ENCODE measurements at places on chromosomes 16 and 17.

- no peak for ATAC-seq
- no peak overlapping the region for H3K27ac ChIP-seq
- no peaks in the 10 kb centered on the region for H3K36me3 ChIP-seq
- no peak overlapping the region for H3K4me3 ChIP-seq
Measured at GRCh38 chr16:75534560-75535205, 1.2 kb downstream of the CHST5 start.

- no peak for ATAC-seq
- H3K27ac ChIP-seq: no peak overlapping the region
- H3K36me3 ChIP-seq: peaks cover 10% of the 10 kb centered on the region
- peak overlapping the region; percentile 79 for H3K4me3 ChIP-seq
Measured at GRCh38 chr17:82696916-82697807, 1.3 kb downstream of the RAB40B start.

GRCh38 chr16:78549366-78549765, 449.9 kb downstream of the WWOX start:
- H3K27ac ChIP-seq: no peak overlapping the region
- no peaks in the 10 kb centered on the region for H3K27me3 ChIP-seq
- no peak for ATAC-seq

DNA sequence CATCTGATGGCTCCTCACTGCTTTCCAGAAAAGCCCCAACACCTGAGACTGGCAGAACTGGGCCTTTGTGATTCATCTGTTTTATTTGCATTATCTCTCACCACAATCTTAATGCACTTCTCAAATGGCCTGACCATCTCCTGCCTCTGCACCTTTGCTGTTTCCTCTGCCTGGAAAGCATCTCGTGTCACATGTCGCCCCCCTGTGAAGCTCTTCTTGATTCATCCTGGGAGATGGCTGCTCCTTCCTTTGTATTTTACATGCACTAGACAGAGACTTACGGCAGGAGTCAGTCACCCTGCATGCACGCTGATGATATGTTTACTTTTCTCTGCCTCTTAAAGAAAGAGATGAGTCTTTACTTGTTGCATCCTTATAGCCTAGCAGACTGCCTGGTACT, 30.0 kb downstream of the HNF1B start:
- no peak overlapping the region for H3K27ac ChIP-seq
- peaks cover 9% of the 10 kb centered on the region for H3K36me3 ChIP-seq
- peaks cover 46% of the 10 kb centered on the region for H3K27me3 ChIP-seq
- ATAC-seq: no peak
- no peak overlapping the region for H3K4me3 ChIP-seq

GRCh38 chr16:66265556-66266141, 100.8 kb upstream of the CDH5 start:
- no peak for ATAC-seq
- no peaks in the 10 kb centered on the region for H3K36me3 ChIP-seq
- H3K4me1 ChIP-seq: peaks cover 5% of the 10 kb centered on the region
- no peak overlapping the region for H3K4me3 ChIP-seq
- peaks cover 65% of the 10 kb centered on the region for H3K27me3 ChIP-seq

- peaks cover 10% of the 10 kb centered on the region for H3K36me3 ChIP-seq
- no peaks in the 10 kb centered on the region for H3K27me3 ChIP-seq
- ATAC-seq: no peak
- H3K4me1 ChIP-seq: peaks cover 68% of the 10 kb centered on the region
- H3K4me3 ChIP-seq: no peak overlapping the region
- H3K27ac ChIP-seq: no peak overlapping the region
Measured at GRCh38 chr17:17963066-17963465, 9.1 kb downstream of the TOM1L2 start.

- H3K4me1 ChIP-seq: peaks cover 29% of the 10 kb centered on the region
- no peaks in the 10 kb centered on the region for H3K27me3 ChIP-seq
- no peak for ATAC-seq
- no peak overlapping the region for H3K27ac ChIP-seq
- peaks cover 6% of the 10 kb centered on the region for H3K36me3 ChIP-seq
Measured at GRCh38 chr16:85645021-85645589, 32.0 kb downstream of the GSE1 start.

- peak overlapping the region; percentile 75 for H3K4me3 ChIP-seq
- H3K27me3 ChIP-seq: no peaks in the 10 kb centered on the region
- peaks cover 4% of the 10 kb centered on the region for H3K36me3 ChIP-seq
- H3K4me1 ChIP-seq: peaks cover 10% of the 10 kb centered on the region
- peak; percentile 60 for ATAC-seq
Measured at GRCh38 chr17:69093279-69093789, 32.6 kb upstream of the ABCA9 start.

GRCh38 chr17:67700037-67700724, 17.6 kb upstream of the NOL11 start:
- H3K36me3 ChIP-seq: no peaks in the 10 kb centered on the region
- no peaks in the 10 kb centered on the region for H3K27me3 ChIP-seq
- ATAC-seq: no peak
- H3K4me3 ChIP-seq: no peak overlapping the region
- H3K27ac ChIP-seq: no peak overlapping the region
- H3K4me1 ChIP-seq: no peaks in the 10 kb centered on the region

DNA sequence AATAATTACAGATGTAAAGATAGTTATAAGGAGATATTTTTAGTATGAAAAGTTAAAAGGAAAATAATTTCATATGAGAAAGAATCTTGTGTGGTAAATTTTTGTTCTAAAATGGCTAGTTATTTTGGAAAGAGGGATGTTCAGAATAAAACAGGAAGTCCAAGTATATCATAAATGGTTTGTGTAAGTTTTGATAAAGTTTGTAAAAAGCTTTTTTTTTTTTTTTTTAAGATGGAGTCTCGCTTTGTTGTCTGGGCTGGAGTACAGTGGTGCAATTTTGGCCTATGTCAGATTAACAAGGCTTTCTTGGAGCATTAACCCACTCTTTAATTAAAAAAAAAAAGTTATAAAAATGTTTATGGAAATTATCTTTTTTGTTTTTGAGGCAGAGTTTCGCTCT, 8.2 kb upstream of the CDK10 start:
- H3K4me3 ChIP-seq: no peak overlapping the region
- no peaks in the 10 kb centered on the region for H3K27me3 ChIP-seq
- no peak for ATAC-seq
- no peak overlapping the region for H3K27ac ChIP-seq
- H3K4me1 ChIP-seq: no peaks in the 10 kb centered on the region

- H3K4me1 ChIP-seq: no peaks in the 10 kb centered on the region
- H3K27me3 ChIP-seq: no peaks in the 10 kb centered on the region
- no peaks in the 10 kb centered on the region for H3K36me3 ChIP-seq
- no peak overlapping the region for H3K27ac ChIP-seq
- no peak for ATAC-seq
Measured at GRCh38 chr16:19329932-19330331, 44.4 kb downstream of the CLEC19A start.

- H3K4me1 ChIP-seq: peaks cover 77% of the 10 kb centered on the region
- no peaks in the 10 kb centered on the region for H3K36me3 ChIP-seq
- H3K27me3 ChIP-seq: no peaks in the 10 kb centered on the region
- peak overlapping the region; percentile 44 for H3K27ac ChIP-seq
- H3K4me3 ChIP-seq: no peak overlapping the region
Measured at GRCh38 chr16:85564277-85565051, 48.7 kb upstream of the GSE1 start.

DNA sequence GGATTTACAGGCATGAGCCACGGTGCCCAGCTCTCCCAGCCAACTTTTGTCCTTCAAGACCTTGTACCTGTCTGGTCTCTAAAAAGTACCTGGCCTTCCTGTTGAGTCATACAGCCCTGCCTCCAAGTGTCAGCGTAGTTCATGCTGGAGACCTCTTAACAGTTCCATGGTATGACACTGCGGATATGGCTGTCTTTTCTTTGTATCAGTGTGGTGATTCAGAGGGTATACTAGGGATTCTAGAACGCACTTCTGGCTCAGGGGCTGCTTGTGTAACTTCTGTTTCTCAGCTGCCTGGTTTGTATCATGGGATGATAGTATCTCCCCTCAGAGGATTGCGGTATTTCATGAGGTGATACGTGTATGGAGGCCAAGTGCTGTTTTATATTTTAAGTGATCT, 2.0 kb upstream of the TMEM11 start:
- peaks cover 36% of the 10 kb centered on the region for H3K4me1 ChIP-seq
- no peaks in the 10 kb centered on the region for H3K27me3 ChIP-seq
- ATAC-seq: no peak
- H3K4me3 ChIP-seq: peak overlapping the region; percentile 84
- H3K27ac ChIP-seq: peak overlapping the region; percentile 91
- no peaks in the 10 kb centered on the region for H3K36me3 ChIP-seq

GRCh38 chr17:31433091-31433790, 41.8 kb downstream of the RAB11FIP4 start:
- no peak overlapping the region for H3K4me3 ChIP-seq
- peak; percentile 41 for ATAC-seq
- H3K4me1 ChIP-seq: peaks cover 14% of the 10 kb centered on the region
- peaks cover 5% of the 10 kb centered on the region for H3K36me3 ChIP-seq
- peaks cover 52% of the 10 kb centered on the region for H3K27me3 ChIP-seq

GRCh38 chr17:51261024-51261963, 948 bp downstream of the UTP18 start:
- peaks cover 57% of the 10 kb centered on the region for H3K4me1 ChIP-seq
- H3K27ac ChIP-seq: peak overlapping the region; percentile 98
- H3K36me3 ChIP-seq: peaks cover 18% of the 10 kb centered on the region
- H3K4me3 ChIP-seq: peak overlapping the region; percentile 78

- H3K4me1 ChIP-seq: no peaks in the 10 kb centered on the region
- H3K27me3 ChIP-seq: peaks cover 65% of the 10 kb centered on the region
- no peak for ATAC-seq
- H3K36me3 ChIP-seq: no peaks in the 10 kb centered on the region
- H3K27ac ChIP-seq: no peak overlapping the region
Measured at GRCh38 chr17:8698162-8698971, 46.3 kb downstream of the CCDC42 start.

GRCh38 chr16:23803591-23804123, 32.1 kb upstream of the PRKCB start:
- peak overlapping the region; percentile 69 for H3K4me3 ChIP-seq
- ATAC-seq: peak; percentile 87
- peak overlapping the region; percentile 80 for H3K27ac ChIP-seq
- no peaks in the 10 kb centered on the region for H3K27me3 ChIP-seq

- no peaks in the 10 kb centered on the region for H3K4me1 ChIP-seq
- H3K4me3 ChIP-seq: no peak overlapping the region
- no peak overlapping the region for H3K27ac ChIP-seq
- H3K27me3 ChIP-seq: no peaks in the 10 kb centered on the region
Measured at GRCh38 chr17:35666967-35667532, 64.4 kb upstream of the RASL10B start.

GRCh38 chr16:14350626-14351025, 279.4 kb downstream of the PARN start:
- no peaks in the 10 kb centered on the region for H3K27me3 ChIP-seq
- no peak overlapping the region for H3K4me3 ChIP-seq
- H3K4me1 ChIP-seq: peaks cover 17% of the 10 kb centered on the region
- ATAC-seq: no peak

DNA sequence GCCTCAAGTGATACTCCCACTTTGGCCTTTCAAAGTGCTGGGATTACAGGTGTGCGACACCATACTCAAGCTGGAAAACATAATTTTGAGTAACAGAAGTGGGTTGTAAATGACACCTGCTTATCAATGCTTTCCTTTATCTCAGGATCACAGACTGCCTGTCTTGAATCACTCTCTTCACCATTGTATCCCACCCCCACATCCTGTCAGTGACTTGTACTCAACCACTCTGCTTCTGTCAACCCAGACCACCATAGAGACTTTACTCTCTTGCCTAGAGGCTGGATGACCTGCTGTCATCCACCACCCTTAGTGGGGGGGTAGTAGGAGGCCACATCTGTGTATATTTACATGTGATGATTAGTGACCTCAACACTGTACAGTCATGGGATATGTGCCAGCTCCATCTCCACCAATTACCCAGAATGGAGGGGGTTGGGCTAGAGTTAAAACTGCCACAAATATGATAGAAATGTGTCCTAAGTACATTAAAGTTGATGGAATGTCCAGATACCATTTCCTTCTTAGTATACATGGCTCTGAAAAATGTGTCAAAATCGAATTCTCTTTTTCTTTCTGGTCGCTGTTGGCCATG, 338.7 kb downstream of the GRIN2A start:
- H3K27ac ChIP-seq: no peak overlapping the region
- no peaks in the 10 kb centered on the region for H3K4me1 ChIP-seq
- H3K4me3 ChIP-seq: no peak overlapping the region
- H3K27me3 ChIP-seq: peaks cover 6% of the 10 kb centered on the region

DNA sequence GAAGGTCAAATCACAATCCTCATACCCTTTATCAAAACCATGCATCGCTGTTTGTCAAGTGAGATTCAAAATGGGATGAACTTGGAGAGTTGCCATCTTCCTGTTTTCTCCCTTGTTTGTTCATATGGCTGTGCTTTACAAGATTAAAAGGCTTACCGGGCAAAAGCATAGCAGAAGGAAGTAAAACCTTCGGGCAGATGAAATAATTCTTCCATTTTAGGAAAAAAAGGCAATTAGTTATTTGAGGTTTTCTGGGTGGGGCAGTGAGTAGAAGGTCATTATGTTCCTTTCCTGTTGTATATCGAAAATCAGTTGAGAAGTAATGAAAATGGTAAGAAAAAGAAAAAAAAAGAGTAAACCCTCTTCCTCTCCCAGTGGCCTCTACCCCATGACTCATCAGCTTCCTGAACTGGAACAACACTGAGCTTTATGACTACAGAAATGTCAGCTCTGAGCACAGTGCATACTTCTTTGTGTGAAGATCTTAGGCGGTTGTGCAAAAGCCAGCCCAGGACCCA, 369.2 kb downstream of the CDH13 start:
- no peaks in the 10 kb centered on the region for H3K36me3 ChIP-seq
- no peaks in the 10 kb centered on the region for H3K4me1 ChIP-seq
- no peak overlapping the region for H3K4me3 ChIP-seq
- peak; percentile 74 for ATAC-seq
- H3K27ac ChIP-seq: no peak overlapping the region
- H3K27me3 ChIP-seq: peaks cover 6% of the 10 kb centered on the region

GRCh38 chr16:83306961-83307593, 500.7 kb upstream of the HSBP1 start:
- H3K27me3 ChIP-seq: peaks cover 17% of the 10 kb centered on the region
- H3K36me3 ChIP-seq: no peaks in the 10 kb centered on the region
- no peak overlapping the region for H3K27ac ChIP-seq
- no peak overlapping the region for H3K4me3 ChIP-seq

- ATAC-seq: no peak
- H3K36me3 ChIP-seq: peaks cover 26% of the 10 kb centered on the region
- H3K27ac ChIP-seq: no peak overlapping the region
- H3K4me3 ChIP-seq: no peak overlapping the region
- no peaks in the 10 kb centered on the region for H3K27me3 ChIP-seq
Measured at GRCh38 chr17:55770196-55770870, 19.5 kb downstream of the PCTP start.

DNA sequence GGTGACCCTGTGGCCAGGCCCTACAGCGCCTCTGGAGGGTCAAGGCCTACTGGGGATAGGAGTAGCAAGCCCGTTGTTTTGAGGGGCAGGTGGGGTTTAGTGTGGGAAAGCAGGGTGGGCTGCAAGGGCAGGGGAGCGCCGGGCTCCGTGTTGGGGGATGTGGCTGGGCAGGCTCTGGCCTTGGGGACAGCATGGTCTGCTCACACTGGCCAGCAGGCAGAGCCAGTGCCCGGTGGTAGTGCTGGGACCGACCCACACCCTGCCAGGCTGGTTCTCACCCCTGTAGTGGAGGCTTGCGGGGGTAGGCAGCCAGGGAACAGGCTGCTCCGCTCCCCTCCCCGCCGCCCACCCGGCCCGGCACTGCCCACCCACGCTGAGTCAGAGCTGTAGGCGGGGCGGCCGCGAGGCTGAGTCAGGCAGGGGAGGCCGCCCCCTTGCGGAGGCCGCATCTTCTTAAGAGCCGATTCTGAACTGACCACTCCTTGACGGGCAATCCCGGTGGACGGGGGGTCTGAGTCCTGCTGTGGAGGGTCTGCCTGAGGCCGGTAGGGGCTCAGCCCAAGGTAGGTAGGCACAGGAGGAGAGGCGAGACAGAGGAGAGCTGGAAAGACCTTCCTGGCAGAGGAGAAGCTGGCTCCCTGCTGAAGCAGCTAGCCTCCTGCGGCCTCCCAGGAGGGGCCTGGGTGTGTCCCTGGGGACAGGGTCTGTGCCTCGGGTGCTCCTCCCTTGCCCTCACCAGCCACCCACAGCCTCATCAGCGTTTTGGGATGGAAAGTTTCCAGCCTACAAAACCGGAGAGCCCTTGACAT, 62.4 kb downstream of the BAIAP2 start:
- no peak overlapping the region for H3K4me3 ChIP-seq

Measured in stimulated activated memory B cell treated with anti-CD40 and anti-IgM and Interleukin-4, amounts not matched to agents 10 μg/mL and 1 μg/mL and 100 μg/mL, for 72 hours (primary cell).